ENCODE measurements at places on chromosomes 3 and 15.

- no peak for ATAC-seq
- peaks cover 11% of the 10 kb centered on the region for H3K4me1 ChIP-seq
- no peaks in the 10 kb centered on the region for H3K36me3 ChIP-seq
- no peaks in the 10 kb centered on the region for H3K27me3 ChIP-seq
- peak overlapping the region; percentile 87 for H3K27ac ChIP-seq
- H3K4me3 ChIP-seq, result peak overlapping the region; percentile 85
Measured at GRCh38 chr3:13451301-13451673, 28.8 kb upstream of the HDAC11 start.

- peaks cover 54% of the 10 kb centered on the region for H3K4me1 ChIP-seq
- no peaks in the 10 kb centered on the region for H3K36me3 ChIP-seq
- ATAC-seq, result no peak
- no peak overlapping the region for H3K4me3 ChIP-seq
- peaks cover 5% of the 10 kb centered on the region for H3K27me3 ChIP-seq
- peak overlapping the region; percentile 46 for H3K27ac ChIP-seq
Measured at GRCh38 chr15:82804575-82804949, 1.3 kb downstream of the FSD2 start.

- H3K4me1 ChIP-seq, result no peaks in the 10 kb centered on the region
- H3K27me3 ChIP-seq, result peaks cover 27% of the 10 kb centered on the region
- H3K27ac ChIP-seq, result no peak overlapping the region
- no peaks in the 10 kb centered on the region for H3K36me3 ChIP-seq
- no peak overlapping the region for H3K4me3 ChIP-seq
Measured at GRCh38 chr15:71529361-71529760, 281.0 kb upstream of the NR2E3 start.

GRCh38 chr3:75337226-75337900, 326.8 kb upstream of the FRG2C start:
- no peak for ATAC-seq
- H3K36me3 ChIP-seq, result no peaks in the 10 kb centered on the region
- no peaks in the 10 kb centered on the region for H3K4me1 ChIP-seq
- no peak overlapping the region for H3K4me3 ChIP-seq

- H3K27me3 ChIP-seq, result no peaks in the 10 kb centered on the region
- no peak for ATAC-seq
- no peak overlapping the region for H3K27ac ChIP-seq
- H3K4me1 ChIP-seq, result no peaks in the 10 kb centered on the region
- H3K36me3 ChIP-seq, result no peaks in the 10 kb centered on the region
Measured at GRCh38 chr3:79202471-79203143, 565.2 kb downstream of the ROBO1 start.

Measured in stimulated activated memory B cell treated with anti-CD40 and anti-IgM and Interleukin-4, amounts not matched to agents 10 μg/mL and 1 μg/mL and 100 μg/mL, for 72 hours (primary cell).